T-helper 2 cell (primary cell): ENCODE measurements at places on chromosomes 3 and 15.

DNA sequence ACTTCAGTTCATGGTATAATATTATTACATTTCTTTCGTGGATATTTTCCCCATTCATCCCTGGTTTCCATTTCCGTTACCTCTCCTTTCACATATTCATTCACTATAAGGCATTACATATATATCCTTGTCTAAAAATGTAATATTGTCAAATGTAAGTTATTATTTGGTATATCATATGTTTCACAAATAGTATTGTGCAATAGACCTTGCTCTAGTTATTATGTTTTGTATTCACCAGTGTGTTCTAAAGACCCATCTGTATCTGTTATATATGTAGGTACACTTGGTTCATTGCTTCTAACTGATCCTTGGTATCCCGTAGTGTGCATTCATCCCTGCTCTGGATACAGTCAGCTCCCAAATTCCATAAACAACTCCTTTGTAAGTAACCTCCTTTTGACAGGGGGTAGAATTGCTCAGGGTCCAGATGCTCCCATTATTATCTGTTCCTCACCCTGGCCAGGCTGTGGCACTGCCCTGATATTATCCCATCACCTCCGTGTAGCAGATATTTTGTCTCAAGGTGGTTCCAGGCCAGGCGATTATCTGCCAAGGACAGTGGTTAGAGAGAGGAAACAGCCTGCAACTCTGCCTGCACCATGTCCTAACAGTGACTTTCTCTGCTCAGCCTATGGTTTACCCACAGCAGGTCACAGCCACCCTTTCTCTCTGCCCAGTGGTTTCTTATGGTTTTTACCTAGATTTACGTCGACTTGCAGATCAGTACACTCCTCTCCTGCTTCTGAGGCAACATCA lies 29.2 kb downstream of the PAQR9 start:
- no peak for DNase-seq

GRCh38 chr3:119937229-119937628 lies 155.3 kb downstream of the NR1I2 start:
- no peak for DNase-seq

DNA sequence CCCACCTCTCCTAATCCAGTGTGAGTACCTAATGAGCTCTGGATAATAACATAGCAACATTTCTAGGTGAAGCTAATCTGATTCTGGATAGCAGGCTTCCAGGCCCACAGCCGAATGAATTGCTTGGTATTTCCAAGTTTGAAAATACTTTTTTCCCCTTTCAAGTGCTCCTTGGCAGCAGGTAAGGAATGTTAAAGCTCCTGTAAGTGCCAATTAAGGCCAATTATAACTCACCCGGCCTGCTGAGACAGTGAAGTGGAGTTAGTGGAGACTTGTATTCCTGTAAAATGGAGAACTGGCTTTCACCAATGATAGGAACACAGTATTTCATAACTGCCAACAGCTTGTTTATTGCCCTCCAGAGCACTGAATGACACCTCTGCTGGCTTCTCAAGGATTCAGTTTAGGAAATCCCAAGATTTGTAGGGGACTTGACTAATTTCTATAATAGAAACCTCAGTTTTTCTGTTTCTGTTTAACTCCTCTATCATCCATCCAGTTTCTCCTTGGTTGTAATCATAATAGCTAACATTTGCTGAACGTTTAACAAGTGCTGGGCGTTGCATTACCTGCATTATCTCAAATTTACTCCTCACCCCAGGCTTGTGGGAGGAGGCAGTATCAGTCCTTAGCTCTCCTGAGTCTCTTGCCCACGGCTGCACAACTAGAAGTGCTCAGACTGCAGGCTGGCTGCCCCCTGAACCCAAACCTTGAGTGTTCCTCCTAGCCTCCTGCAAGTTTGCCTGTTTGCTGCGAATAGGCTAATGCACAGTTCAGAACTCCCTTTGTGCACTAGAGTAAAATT lies 52.7 kb upstream of the SCAANT1 start:
- DNase-seq, result no peak

GRCh38 chr3:194521510-194522260 lies 34.9 kb upstream of the ATP13A3 start:
- DNase-seq, result no peak

DNA sequence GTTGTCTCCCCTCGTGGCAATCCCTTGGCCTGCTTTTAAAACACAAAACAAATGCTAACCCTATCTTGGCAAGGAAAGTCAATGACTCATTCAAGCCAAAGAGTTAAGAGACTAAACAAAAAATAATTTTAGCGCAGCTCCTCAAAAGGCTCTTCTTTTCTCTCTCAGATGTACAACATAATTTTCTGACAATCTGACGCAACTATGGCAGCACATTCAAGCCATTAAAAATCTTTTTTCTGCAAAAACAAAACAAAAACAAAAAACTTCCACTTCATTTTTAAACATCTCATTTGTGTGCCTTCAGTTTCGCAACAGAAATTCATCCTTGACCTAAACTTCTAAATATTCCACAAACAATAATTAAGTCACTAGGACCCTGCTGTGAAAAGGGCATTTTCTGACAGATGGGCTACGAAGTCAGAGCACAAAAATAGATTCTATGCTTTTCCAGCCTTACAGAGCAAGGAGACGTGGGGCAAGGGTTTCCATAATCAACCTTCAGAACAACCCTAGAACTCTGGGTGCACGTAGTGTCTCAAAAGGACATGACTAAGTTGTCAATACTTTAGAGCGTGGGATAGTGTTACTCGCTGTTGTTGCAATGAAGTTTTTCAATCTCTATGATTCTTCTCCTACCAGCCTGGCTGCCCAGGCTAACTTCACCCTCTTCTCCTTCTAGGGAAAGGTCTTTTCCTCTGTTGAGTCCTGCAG lies 84.3 kb downstream of the MB21D2 start:
- no peak for DNase-seq

GRCh38 chr15:63192619-63193206 lies 3.3 kb downstream of the RAB8B start:
- no peak for DNase-seq

DNA sequence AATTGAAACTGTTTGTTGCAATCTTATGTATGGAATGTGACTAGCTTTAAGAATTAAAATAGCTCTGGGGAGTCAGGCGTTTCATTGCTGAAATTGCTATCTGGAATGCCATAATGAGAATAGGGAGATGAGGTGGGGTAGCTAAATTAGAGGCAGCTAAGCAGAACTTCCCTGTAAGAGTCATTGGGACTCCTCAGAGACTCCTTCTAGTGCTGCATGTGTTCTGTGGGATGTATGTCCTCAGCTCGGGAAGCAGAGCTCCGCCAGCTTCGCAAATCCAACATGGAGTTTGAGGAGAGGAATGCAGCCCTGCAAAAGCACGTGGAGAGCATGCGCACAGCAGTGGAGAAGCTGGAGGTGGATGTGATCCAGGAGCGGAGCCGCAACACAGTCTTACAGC lies 57.4 kb downstream of the HMG20A start:
- DNase-seq, result no peak

DNA sequence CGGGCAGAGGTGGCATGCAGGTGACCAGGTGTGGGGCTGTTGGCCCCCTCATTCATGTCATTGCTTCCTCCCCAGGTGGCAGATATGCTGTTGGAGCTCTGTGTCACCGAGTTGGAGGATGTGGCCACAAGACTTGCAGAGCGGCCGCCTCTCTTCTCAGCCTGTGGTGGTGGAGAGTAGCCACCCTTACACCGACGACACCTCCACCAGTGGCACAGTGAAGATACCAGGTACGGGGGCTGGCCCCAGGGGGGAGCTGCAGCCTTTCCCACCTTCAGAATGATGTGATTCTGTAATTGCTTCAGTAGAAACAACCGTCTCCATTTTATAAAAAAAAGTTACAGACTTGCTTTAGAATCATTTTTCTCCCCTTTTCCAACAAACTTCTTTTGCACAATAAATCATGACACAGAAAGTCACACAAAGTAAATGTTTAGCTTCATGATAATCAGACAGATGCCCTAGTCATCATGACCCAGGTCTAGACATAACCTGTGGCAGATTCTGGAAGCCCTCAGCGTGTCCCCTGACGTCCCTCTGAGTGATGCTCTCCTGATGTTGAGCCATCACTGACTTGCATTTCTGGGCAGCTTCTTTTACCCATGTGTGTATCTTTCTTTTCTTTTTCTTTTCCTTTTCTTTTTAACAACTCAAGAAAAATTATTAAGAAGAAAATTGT lies 76.0 kb upstream of the FAN1 start:
- DNase-seq, result no peak

- DNase-seq, result no peak
Observed at GRCh38 chr3:49733551-49733950, 9.8 kb upstream of the GMPPB start.

- no peak for DNase-seq
Observed at GRCh38 chr15:101131489-101132389, 120.1 kb downstream of the CHSY1 start.

DNA sequence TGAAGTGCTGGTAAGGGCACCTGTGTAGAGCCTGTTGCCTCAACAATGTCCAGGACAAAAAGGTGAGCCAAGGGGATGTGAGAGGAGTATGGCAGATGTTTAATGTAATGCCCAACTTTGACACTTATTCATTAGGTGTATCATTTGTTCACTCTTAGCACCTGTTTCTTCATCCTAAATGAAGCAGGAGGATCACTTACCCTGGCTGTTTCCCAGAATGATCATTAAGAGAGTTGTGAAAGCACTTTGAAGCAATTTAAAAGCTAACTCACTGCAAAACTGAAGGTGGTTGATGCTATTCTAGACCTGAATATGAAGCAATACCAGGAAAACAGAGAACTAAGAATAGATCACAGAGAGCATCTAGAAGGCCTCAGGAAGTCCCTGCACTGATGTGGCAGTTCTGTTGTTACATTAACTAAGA lies 3.4 kb upstream of the HHLA2 start:
- DNase-seq, result peak; percentile 82

DNA sequence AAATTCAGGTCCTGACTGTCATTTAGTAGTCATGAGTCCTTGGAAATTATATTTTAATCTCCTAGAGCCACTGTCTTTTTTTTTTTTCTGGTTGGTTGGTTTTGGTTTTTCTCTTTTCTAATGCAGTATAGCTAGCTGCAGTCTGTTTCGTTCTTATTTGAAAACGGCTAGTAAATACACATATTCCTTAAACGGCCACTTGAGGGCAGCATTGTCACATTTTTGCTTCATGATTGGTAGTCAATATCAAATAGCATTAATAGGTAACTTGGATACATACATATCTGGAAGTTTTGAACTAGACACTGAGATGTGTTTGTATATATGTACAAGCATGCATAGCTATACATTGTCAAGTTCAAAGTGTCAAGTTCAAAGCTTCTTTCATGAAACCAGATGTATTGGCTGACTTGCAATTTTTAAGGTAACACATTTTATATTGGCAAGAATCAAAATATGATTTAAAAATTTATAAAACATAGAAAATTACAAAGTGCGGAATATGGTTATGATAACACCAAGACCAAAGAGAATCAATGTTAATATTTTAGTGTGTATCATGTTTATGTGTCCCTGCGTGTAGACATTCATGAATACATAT lies 22.5 kb downstream of the GABRA5 start:
- no peak for DNase-seq

GRCh38 chr3:45109771-45110508 lies 36.2 kb downstream of the CDCP1 start:
- no peak for DNase-seq
